Activated naive CD4-positive, alpha-beta T cell treated with anti-CD3 and anti-CD28 coated beads for 36 hours (primary cell): ENCODE measurements at places on chromosomes 1 and 21.

GRCh38 chr1:172019976-172020375 lies 178.7 kb downstream of the DNM3 start:
- no peak for DNase-seq

DNA sequence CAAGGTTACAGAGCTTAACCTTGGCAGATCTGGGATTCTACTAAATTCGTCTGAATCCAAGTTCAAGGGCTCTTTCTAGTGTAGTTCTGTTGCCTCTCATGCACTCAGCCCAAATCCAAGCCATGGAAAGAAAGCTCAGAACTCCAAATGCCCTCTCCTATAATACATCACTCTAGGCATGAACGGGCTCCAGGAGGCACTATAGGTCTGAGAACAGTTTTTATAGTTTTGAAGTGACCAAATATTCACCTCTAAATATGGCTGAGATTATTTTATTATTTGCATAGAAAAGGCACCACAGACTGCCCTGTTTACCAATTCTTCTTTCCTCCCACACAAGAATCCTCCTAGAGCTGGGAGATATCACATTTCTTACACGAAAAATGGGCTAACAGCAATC lies 327.9 kb upstream of the BEND5 start:
- no peak for DNase-seq

DNA sequence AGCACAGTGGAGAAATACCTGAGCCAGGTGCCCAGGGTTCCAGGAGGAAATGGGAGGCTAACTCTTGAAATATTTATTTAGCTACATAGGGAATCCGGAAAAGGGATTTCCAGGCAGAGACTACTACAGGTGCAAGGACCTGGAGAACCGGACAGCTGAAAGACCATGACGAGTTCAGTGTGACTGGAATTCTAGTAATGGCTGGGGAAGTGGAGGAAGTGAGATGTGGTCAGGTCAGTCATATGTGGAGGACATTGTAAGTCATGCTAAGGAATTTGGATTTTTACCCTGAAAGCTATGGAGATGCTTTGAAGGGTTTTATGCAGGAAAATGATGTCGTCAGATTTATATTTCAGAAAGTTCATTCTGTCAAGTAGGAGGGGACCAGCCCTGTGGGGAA lies 1.8 kb downstream of the CAP1 start:
- no peak for DNase-seq

- no peak for DNase-seq
Observed at GRCh38 chr1:36912365-36912865, 121.9 kb downstream of the GRIK3 start.

- DNase-seq, result no peak
Observed at GRCh38 chr1:62809788-62810187, 25.9 kb downstream of the ATG4C start.

- peak; percentile 6 for DNase-seq
Observed at GRCh38 chr1:63112155-63112900, 210.0 kb upstream of the FOXD3 start.
